H9 (cell line): ENCODE measurements at places on chromosomes 1 and 21. TPM values are rescaled to one million over a fixed set of nuclear protein-coding genes. Genes with fewer than 3 reads are reported as not detected.
A peak's percentile ranks its signal among the peaks of the same experiment; 100 is the strongest.

- no peak for DNase-seq
These were observed 2.2 kb downstream of the ZC3H12A start for GRCh38 chr1:37476460-37477197.

RGS7 gene
- total RNA-seq = 1.5 and 2.0 TPM in 2 replicates

B3GALT5 gene
- total RNA-seq = 24.2 and 24.7 TPM in 2 replicates

DTL gene
- total RNA-seq = 70.1 and 73.0 TPM in 2 replicates

HLX gene
- total RNA-seq = 0.37 and 0.88 TPM in 2 replicates

TMEM200B gene
- 12.6 and 12.9 TPM in 2 replicates for total RNA-seq

PLA2G4A gene
- total RNA-seq = 0.39 and 0.72 TPM in 2 replicates

- DNase-seq = no peak
These were observed 30.3 kb downstream of the SLX9 start for GRCh38 chr21:44969931-44970755.

GRCh38 chr1:224524679-224525078 lies 90.1 kb upstream of the WDR26 start:
- no peak for DNase-seq

- no peak for DNase-seq
These were observed 31.5 kb upstream of the GJA5 start for GRCh38 chr1:147791876-147792275.

ATP6V0B gene
- 127 and 131 TPM in 2 replicates for total RNA-seq

- DNase-seq = peak; percentile 79
These were observed at the start of gene TRAPPC10 for GRCh38 chr21:44011579-44012473. TRAPPC10 (plus strand) TSS chr21:44012309; CDS start chr21:44012494, 185 bp downstream.

DNA sequence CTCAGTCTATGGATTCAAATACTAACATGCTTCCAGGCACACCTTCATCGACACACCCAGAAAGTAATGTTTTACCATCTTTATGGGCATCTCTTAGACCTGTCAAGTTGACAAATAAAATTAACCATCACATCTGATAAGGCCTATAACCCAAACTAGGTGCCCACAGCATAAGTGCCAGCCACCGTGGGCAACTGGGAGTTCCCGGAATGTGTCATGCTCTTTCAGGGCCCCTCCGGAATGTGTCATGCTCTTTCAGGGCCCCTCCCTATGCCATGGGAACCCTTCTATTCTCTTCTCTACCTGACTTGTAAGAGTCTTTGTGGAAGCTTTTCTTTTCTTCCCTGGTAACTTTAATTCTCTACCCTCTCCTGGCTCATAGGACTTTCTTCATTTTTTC lies 26.6 kb downstream of the KRTAP24-1 start:
- no peak for DNase-seq

ADGRL4 gene
- 0.24 and 0.63 TPM in 2 replicates for total RNA-seq

- no peak for DNase-seq
These were observed 5.2 kb downstream of the KRTAP10-8 start for GRCh38 chr21:44617071-44617501.

DNA sequence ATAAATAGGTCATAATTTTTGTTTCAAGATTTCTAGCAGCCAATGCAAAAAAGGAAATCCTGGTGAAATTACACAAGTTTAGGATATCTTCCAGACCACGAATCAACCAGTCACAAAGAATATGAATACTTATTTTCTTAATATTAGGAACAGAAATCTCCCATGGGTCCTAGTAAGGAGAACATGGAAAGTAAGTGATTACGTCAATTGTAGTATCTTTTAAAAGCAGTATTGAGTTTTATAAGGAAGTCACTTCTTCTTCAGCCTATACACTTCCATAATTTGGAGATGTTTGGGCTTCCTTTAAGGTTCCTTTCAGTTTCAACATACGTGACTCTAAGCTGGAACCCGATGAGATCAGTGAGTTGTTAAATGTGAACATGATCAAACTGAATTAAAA lies 534.5 kb downstream of the USP25 start:
- DNase-seq = no peak

DNA sequence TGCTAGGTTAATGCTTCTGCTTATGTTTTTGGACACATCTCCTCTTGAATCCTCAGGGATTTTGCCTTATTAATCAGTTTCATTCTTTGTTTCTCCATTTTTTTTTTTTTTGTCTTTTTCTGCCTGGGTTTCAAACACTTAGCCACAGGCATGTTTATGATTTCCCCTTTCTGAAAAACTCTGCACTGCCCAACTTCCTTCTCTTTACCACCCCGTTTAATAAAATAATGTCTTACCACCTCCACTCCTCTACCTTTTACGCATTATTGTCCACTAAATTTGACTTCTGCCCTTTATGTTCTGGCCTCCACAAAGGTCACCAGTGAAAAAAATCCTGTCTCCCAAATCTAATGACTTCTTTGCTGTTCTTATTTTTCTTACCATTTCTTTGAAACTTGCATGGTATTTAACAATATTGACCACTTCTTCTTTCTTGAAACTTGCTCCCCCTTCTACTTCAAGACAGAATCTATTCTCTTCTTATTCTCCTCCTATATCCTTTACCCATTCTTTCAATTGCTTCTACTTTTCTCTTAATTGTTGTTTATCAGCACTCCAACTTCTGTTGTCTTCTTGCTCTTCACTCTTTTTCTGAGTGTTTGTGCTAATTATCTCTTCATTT lies 150.3 kb downstream of the TNFSF18 start:
- no peak for DNase-seq

DNA sequence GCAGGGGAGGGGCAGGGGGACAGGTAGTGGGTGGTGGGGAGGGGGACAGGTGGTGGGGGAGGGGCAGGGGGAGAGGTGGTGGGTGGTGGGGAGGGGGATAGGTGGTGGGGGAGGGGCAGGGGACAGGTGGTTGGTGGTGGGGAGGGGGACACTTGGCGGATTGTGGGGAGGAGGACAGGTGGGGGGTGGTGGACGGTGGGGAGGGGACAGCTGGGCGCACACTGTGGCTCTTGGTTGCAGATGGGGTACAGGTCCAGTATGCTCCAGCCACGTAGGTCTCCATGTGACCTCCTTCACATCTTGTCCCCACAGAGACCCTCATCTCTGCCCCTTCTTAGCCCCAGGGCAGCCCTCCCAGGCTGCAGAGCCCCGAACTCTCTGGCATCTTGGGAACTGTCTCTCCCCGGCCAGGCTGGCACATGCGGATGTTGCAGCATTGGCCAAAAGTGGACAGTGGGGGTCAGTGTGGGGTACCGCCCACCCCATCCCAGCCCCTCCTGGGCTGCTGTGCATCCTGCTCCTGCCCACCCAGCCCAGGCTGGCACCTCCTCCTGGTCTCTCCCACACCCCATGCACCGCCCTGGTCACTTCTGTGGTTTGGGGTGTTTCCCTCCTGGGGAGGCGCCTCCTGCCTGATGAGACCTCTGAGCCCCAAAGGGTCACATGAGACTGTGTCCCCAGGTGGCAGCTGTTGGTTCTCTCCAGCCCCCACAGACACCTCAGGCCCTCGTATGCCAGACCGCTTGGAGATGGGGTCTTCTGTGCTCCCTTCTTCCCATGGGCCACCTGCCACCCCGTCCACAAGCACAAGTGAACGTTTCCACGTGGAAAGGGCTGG lies 7.6 kb upstream of the SLC19A1 start:
- DNase-seq = peak; percentile 28

TM2D1 gene
- total RNA-seq = 14.0 and 20.3 TPM in 2 replicates

DNA sequence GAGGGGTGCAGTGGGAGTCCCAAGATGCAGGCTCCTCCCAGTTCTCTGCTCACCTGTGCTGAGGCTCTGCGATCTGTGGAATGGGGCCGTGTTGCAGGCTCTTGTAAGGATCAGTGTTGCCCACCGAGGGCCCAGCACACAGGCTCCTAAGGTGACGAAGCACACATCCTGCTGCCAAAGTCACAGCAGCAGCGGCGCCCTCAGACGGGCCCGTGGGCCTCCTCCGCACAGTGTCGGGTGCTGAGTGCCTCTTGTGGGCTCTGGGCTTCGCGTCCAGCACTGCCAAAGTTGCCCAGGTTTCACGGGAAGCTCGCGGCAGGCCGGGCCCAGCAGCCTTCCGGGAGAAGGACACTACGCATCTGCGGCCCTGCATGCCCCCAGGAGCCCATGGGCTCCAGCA lies 72.1 kb upstream of the ABCG1 start:
- DNase-seq = peak; percentile 31

C8A gene
- not detected in 2 replicates for total RNA-seq

- DNase-seq = no peak
These were observed 18.0 kb downstream of the ASTN1 start for GRCh38 chr1:177146499-177146898.

DNA sequence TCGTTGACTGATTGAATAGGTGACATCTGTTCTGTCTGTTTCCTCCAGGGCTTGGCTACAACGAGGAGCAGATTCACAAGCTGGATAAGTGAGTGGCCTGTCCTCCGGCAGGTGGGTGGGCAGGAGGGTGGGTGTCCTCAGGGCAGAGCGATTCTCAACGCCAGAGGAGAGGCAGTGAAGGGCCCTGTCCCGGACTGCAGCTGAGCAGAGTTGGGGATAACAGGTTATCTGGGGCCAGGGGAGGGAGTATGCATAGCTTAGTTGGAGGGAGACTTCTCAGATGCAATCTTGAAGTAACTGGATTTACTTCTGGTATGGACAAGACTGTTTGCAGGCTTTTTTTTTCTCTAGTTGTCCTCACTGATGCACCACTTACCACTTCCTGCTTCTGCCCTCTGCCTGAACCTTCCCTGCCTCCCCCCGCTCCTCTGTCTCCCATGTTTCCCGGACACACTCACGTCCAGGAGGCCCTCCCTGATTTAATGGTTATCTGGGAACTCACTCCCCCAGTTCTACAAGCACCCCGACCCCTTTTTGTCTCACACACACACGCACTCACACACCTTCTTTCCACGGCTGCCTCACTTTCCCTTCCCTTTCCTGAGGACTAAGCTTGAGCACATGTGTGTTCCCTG lies 16.4 kb upstream of the RASSF5 start:
- DNase-seq = no peak

DNA sequence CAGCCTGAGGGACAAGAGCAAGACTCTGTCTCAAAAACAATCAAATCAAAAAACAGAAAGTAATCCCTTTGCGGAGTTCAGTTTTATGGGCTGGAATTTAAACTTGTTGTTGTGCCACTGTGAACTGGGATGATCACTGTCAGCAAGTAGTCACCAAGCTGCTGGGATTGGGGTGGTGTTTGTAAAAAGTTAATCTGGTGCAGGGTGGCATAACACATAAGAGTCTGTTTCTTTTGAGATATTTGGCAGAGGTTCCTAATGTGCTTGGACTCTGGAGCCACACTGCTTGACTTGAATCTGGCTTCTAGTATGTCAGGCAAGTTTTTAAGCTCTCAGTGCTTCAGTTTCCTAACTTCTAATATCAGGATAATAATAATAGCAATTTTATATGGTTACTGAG lies 6.6 kb downstream of the CLIC4 start:
- DNase-seq = no peak

MTARC2 gene
- total RNA-seq = 4.2 and 7.7 TPM in 2 replicates

DNA sequence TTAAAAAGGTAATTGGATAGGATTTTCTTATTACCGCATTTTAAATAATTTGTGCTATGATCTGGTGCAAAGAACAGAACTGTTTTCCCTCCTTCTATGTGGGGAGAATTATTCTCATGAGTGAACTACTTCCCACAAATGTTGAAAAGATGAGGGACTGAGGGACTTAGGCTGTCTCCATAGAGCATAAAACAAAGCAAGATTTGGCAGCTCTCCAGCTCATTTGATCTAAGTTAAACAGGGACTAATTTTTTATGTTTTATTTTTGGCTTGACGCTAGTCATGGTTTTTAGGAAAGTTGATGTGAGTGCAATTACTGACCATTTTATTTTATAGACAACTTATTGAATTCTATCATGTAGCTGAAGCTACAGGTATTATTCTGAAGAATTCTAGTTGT lies 362.3 kb downstream of the HLX start:
- no peak for DNase-seq

RUNX3 gene
- total RNA-seq = 0.33 and 0.35 TPM in 2 replicates

- no peak for DNase-seq
These were observed 118.4 kb downstream of the RHOU start for GRCh38 chr1:228853637-228854036.

GRCh38 chr1:3768811-3769390 lies 3.6 kb upstream of the SMIM1 start:
- no peak for DNase-seq

DNA sequence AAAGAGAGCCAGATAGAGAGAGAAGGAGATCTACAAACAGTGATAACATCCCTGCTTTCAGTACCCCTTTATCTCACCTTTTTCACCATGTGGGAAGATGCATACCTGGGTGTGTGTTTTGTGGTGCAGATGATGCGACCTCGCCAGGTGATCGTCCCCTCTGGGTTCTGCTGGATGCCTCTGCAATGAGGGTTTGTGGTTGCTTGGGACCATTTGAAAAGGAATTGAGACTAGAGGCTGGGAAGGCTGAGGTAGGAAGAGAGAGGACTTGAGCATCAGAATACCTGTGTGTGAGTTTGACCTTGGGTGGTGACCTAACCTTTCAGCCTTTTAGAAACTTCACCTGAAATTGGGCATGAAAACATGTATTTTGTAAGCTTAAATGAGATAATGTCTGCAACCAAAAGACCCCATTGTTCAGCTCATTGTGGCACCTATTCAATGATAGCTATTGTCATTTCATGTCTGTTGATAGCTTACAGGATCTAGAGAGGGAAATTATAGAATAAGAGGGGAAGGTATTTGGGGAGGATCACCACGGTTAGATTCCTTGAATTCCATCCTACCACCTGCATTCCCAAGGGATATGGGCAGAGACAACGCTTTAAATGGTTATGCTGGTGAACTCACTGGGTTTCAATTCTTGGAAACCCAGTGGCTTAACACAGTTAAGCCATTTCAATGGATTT lies 125.7 kb downstream of the IGSF21 start:
- DNase-seq = peak; percentile 41

FCRL5 gene
- total RNA-seq = 0.98 and 1.1 TPM in 2 replicates

DNA sequence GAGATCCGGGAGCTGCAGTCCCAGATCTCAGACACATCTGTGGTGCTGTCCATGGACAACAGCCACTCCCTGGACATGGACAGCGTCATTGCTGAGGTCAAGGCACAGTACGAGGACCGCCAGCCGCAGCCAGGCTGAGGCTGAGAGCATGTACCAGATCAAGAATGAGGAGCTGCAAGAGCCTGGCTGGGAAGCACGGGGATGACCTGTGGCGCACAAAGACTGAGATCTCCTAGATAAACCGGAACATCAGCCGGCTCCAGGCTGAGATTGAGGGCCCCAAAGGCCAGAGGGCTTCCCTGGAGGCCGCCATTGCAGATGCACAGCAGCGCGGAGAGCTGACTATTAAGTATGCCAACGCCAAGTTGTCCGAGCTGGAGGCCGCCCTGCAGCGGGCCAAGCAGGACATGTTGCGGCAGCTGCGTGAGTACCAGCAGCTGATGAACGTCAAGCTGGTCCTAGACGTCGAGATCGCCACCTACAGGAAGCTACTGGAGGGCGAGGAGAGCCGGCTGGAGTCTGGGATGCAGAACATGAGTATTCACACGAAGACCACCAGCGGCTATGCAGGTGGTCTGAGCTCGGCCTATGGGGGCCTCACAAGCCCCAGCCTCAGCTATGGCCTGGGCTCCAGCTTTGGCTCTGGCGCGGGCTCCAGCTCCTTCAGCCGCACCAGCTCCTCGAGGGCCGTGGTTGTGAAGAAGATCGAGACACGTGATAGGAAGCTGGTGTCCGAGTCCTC lies 25.5 kb downstream of the ETV3L start:
- peak; percentile 91 for DNase-seq

DNA sequence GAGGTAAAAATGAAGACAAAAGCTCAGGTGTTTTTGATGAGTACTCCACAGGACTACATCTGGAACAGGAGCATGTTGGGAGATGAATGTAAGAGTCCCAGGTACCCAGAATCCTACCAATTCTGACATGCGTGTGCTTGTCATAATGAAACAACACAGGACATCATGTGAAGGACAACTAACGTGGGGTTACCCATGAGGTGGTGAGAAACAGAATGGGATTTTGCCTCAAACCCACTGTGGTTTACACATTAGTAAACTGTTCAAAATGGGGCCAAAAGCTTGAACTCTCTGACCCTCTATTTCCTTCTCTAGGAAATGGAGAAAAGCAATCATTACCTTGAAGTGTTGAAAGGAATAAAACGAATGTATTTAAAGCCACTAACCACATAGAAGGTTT lies 266.2 kb downstream of the RGS7 start:
- no peak for DNase-seq
